Thyroid gland (tissue), 4 donors: ENCODE measurements at places on chromosomes 6 and 20. TPM values are rescaled to one million over a fixed set of nuclear protein-coding genes. Genes with fewer than 3 reads are reported as not detected.

Gene SUMO4
- 4.1 TPM for total RNA-seq

Gene BRD2
- 246 TPM for total RNA-seq

Gene BNIP5
- total RNA-seq, result not detected

Gene DEFB114
- not detected for total RNA-seq

DNA sequence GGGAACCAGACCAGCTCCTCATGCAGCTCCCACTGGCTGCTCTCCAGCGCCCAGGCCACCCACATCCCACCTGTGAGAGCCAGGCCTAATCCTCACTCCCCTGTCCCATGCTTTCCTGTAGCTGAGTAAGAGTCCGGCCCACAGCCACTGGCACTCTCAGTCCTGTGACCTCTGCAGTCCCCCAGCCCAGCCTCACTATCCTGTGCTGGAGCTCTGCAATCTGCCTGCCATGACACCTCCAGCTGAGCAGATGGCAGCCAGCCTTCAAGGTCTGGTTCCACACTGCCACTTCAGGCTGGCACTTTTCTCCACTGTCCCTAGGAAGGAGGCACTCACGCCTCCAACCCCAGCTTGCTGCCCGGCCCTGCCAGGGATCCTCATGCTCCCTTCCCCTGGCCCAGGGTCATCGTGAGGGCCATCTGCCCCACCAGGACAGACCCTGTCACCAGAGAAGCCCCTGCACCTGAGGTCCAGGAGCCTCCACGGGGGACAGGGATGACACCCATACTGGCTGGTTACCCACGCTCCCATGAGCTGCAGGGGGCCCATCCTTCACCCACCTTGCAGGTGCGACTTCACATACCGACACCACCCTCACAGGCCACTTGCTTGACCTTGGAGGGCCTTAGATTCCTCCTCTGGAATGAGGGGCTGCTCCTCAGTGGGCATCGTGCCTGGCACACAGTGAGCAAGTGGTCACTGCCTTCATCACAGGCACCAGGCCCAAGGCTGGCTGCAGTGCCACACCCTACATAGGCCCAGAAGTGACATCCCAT is 100.1 kb downstream of the ASXL1 start:
- no peak overlapping the region for H3K4me3 ChIP-seq
- H3K27me3 ChIP-seq, result no peaks in the 10 kb centered on the region
- H3K4me1 ChIP-seq, result peaks cover 15% of the 10 kb centered on the region

DNA sequence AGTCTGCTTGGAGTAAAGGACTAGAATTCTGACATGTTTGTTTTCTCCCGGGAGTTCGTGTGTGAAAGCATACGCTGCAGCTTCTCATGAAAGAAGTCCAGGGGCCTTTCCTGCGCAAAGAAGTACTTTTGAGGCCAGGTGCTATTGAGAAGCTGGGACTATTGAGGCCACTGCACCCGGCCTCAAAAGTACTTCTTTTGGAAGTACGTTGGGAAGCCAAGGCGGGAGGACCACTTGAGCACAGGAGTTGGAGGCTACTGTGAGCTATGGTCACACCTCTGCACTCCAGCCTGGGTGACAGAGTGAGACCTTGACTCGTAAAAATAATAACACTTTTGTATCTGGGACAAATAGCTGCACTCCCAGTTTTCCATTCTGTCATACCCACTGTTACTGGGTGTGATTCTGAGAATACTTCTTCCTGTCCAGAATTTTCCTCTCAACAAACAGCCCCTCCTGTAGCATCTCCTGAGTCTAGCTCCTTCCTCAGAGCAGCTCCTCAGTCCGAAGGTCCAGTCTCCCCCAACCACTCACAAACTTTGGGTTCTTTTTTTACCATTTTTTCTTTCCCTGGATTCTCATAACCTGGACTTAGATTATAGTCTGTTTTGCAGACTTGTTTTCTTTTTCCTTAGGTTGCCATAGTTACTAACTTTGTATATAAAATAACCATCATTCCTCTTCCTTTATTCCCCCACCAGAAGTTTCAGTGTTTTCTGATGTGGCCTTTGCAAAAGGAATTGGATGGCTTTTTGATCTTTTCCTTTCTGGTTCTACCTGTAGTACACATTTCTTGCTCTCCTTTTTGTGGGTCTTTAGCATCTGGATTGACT is 12.7 kb downstream of the STK35 start:
- no peak overlapping the region for H3K27ac ChIP-seq
- no peaks in the 10 kb centered on the region for H3K27me3 ChIP-seq
- H3K36me3 ChIP-seq, result peaks cover 14% of the 10 kb centered on the region
- H3K4me1 ChIP-seq, result peaks cover 46% of the 10 kb centered on the region
- DNase-seq, result no peak

GRCh38 chr6:36933102-36933501 is 21.4 kb upstream of the PI16 start:
- H3K4me1 ChIP-seq, result peaks cover 6% of the 10 kb centered on the region
- no peak for DNase-seq
- H3K27me3 ChIP-seq, result no peaks in the 10 kb centered on the region
- H3K27ac ChIP-seq, result no peak overlapping the region
- no peak overlapping the region for H3K4me3 ChIP-seq

DNA sequence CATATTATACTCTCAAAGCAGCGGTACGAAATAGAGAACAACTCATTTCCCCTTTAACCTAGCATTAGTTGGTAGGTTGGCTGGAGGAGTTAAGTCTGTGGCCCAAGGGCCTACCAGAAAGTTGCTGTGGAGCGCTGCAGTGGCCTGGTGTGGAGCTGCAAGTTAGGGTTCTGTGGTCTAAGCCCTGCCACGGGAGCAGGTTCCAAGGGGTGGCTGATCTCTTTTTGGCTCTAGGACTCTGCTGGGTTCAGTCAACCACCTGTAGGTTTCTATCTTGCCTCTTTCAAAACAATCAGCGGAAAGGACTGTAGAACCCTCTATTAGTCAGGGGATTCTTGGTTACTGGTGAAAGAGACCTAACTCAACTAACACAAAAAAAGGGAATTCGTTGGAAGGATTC is 54.5 kb upstream of the TULP4 start:
- no peak overlapping the region for H3K4me3 ChIP-seq
- no peak overlapping the region for H3K27ac ChIP-seq
- no peak for DNase-seq
- H3K27me3 ChIP-seq, result no peaks in the 10 kb centered on the region
- peaks cover 8% of the 10 kb centered on the region for H3K4me1 ChIP-seq

DNA sequence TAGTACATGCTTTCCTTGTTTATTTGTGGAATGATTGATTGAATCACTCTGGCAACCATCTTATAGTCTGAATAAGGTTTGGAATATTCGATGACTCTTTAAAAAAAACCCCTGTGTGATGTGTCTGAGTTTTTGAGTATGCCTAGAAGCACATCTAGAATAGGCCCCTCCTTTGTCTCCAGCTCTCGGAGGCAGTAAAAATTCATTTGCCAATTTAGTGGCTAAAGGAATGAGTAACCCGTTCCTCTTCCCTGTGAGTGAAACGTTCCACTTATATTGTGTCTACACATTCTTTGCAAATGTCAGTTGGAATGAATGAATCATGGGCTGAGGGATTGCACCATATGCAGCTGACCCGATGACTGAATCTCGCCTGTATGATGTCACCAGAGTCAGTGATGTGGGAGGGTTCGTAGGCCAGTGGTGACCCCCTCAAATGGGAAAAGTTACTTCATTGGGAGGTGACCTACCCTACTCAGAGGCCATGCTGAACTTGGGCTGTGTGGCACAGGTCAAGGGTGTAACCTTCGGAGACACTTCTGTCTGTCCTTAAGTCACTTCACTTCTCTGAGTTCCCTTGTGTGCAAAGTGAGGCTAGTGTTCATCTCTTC is 21.6 kb downstream of the MOCS3 start:
- H3K4me1 ChIP-seq, result no peaks in the 10 kb centered on the region
- no peak overlapping the region for H3K27ac ChIP-seq
- no peaks in the 10 kb centered on the region for H3K36me3 ChIP-seq
- no peak overlapping the region for H3K4me3 ChIP-seq
- no peak for DNase-seq
